ENCODE measurements at places on chromosomes 1 and 21.
A peak's percentile ranks its signal among the peaks of the same experiment; 100 is the strongest.

- peak; percentile 48 for DNase-seq
Measured at GRCh38 chr1:156123356-156124196, 9.1 kb downstream of the LMNA start.

DNA sequence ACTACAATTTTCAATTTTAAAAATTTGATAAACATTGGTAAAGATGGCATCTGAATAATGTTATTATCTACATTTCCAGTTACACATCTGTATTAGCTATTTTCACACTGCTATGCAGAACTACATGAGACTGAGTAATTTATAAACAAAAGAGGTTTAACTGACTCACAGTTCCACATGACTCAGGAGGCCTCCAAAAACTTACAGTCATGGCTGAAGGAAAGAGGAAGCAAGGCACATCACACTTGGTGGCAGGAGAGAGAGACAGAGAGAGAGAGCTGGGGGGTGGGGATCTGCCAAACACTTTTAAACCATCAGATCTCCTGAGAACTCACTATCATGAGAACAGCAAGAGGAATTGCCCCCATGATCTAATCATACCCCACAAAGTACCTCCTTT lies 850.0 kb downstream of the LTN1 start:
- DNase-seq, result no peak

DNA sequence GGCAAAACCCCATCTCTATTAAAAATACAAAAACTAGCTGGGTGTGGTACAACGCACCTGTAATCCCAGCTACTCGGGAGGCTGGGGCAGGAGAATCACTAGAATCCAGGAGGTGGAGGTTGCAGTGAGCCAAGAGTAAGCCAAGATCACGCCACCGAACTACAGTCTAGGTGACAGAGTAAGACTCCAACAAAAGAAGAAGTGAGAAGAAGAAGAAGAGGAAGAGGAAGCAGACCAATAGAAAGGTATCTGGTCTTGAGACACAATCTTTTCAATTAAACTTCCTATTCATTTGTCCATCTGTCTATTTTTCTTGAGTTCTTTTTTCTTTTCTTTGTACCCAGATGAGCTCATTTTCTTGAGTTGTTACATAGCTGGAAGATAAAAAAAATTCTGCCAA lies 55.7 kb upstream of the ACADM start:
- DNase-seq, result no peak

DNA sequence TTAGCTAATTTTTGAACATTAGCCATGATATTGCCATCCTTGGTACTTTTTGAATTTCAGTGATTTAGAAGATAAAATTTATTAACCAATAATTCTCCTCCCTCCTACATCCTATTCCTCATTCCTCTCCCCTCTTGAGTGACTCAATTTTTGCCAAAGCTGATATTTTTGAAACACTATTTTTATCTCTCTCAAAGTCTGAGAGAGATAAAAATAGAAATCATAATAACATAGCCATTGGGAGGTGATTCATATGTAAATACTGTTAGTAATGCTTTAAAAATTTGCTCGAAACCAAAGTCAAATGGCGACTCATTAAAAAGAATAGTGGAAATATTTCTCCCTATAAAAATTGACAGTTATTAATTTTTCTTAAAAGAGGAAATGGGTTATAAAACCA lies 97.4 kb downstream of the PATJ start:
- DNase-seq, result no peak

- DNase-seq, result no peak
Measured at GRCh38 chr1:3290915-3291314, 163.6 kb upstream of the ARHGEF16 start.

DNA sequence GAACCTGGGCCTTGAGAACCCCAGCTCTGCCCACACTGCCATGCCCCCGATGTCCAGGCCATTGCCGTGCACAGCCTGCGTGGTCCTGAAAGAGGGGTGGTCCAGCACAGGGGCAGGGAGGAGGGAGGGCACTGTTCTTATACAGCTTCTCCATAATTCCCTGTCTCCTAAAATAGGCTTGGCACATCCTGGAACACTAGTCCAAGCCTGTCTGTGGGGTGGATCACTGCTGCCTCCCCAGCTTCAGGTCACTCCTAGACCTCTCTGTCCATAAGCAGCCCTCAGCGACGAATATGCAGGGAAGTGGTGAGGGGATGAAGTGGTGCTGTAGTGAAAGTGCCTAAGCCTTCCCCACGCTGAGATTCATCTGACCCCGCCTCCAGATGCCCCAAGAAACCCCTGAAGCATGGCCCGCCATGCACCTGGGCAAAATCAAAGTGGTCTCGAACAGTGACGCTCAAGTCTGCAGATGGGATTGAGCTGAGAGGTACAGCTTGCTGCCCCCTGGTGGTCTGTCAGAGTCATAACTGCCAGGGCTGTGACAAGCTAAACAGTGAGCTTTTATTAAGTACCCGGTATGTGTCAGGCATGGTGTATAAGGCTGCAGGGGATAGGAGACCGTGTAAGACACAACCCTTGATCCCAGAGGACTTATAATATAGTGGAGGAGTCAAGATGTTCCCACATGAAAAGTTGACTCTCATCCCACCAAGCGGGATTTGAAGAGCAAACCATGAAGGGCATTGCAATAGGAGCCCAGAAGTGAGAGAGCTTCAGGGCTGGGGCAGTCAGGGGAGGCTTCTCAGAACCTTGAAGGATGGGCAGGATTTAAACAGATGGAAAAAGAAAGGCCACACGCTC lies 66.6 kb downstream of the FAM163A start:
- DNase-seq, result peak; percentile 45

DNA sequence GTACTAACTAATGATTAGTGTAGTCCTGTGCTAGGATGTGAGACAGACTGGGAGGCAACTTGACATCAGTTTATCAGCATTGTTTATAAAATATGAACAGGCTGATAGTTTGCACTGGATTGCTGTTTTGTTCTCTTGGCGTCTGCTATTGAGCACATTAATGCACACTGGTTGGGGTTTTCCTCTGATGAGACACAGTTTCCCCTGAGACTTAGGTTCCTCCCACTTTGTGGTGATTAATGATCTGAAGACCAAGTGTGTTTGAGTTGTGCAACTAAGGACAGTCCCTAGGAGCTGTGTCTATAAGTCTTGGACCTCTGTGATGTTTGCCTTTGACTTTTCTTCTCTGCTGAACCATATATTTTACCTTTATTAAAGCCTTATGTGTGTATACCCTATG lies 1015.4 kb downstream of the AMY1C start:
- no peak for DNase-seq

GRCh38 chr21:39422527-39423241 lies 22.9 kb downstream of the LCA5L start:
- DNase-seq, result no peak

GRCh38 chr1:211739671-211740411 lies 64.4 kb upstream of the NEK2 start:
- no peak for DNase-seq

GRCh38 chr1:206734499-206735142 lies 36.0 kb upstream of the IL19 start:
- peak; percentile 58 for DNase-seq

- no peak for DNase-seq
Measured at GRCh38 chr1:39732730-39733129, 6.0 kb upstream of the PPIE start.

GRCh38 chr1:5405263-5405662 lies 587.0 kb downstream of the NPHP4 start:
- no peak for DNase-seq

GRCh38 chr1:119623193-119623515 lies 24.9 kb downstream of the ZNF697 start:
- DNase-seq, result no peak

DNA sequence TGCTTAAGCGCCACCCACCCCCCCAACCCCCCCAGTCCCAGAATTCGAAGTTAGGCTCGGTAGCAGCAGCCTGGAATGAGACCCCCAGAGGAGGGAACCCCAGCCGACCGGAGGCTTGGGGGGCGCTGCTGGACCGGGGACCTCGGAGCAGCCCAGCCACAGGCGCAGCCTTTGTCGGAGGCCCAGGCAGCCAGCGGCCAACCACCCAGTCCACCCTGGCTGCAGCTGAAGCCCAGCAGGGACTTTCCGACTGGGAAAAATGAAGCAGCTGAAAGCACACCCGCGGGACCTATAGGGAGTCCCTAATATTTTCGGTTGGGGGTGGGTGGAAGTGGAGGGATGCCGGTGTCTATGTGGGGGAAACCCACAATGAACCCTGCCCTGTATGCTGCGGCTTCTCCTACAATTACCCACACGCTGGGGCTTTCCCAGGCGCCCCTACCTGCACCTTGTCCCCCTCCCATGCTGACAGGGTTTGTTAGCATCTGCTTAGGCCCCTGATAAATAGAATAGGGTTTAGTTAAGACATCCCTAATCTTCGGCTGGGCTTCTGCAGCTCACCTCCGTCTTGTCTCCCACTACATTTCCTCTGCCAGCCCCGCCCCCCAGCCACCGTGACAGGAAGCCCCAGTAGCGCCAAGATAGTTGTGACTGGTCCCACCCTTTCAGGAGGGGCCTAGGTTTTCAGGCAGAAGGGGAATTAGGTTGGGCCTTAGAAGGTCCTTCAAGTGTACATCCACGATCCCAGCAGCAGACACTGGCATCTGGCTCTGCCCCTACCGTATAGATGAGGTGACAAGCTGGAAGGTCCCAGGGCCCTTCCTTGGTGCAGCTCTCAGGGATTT lies 838 bp downstream of the CCDC28B start:
- DNase-seq, result peak; percentile 58

- no peak for DNase-seq
Measured at GRCh38 chr1:107690491-107690890, 274.5 kb downstream of the VAV3 start.

GRCh38 chr1:38872401-38873026 lies 634 bp downstream of the MYCBP start:
- DNase-seq, result no peak

DNA sequence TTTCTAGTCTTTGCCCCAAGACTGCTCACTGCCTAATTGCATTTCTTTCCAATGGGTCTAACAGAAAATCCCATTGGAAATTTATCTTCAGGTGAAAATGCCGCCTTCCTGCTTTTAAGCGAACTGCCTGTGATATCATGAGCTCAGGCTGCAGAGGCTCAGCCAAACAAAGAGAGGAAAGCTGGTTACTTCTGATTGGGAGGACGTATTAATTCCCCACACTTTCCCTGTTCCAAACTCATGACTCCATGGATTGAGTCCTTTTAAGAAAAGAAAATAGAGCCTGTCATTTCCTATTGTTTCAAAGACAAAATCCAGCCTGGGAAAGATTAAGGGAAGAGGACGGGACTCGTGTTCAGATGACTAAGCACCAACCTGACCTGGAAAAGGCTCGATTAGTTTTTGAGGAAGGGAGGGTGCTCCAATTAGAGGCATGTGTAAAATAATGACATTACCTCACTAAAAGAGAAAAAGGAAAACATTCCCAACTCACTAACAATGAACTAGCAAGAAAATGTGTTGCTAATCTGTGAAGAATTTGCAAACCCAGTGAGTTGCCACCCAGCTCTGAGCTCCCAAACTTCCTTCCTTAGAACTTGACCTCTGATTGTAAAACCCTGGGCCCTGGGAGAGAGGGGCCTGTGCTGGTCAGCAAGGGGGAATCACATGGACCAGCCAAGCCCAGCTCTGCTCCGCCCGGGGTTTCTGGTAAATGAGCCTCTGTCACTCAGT lies 61.2 kb downstream of the TCP10L start:
- DNase-seq, result no peak

DNA sequence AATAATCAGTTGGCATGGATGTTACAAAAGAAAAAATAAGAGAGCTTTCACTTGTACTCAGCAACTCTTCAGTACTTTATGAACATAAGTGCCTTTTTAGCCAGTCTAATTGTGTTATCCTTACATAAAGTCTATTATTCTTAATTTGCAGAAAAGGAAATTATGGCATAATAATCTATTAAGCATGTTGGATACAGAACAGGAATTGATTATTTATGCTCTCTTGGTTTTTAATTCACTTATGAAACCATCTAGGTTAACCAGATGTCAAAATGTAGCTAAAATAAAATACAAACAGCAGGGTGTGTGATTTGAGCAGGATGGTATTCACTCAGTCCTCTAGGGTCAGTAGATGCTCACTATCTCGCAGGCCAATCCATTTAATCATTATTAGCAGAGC lies 79.7 kb downstream of the PLPPR5 start:
- DNase-seq, result no peak

GRCh38 chr1:186781730-186782129 lies 47.0 kb upstream of the PLA2G4A start:
- DNase-seq, result no peak

DNA sequence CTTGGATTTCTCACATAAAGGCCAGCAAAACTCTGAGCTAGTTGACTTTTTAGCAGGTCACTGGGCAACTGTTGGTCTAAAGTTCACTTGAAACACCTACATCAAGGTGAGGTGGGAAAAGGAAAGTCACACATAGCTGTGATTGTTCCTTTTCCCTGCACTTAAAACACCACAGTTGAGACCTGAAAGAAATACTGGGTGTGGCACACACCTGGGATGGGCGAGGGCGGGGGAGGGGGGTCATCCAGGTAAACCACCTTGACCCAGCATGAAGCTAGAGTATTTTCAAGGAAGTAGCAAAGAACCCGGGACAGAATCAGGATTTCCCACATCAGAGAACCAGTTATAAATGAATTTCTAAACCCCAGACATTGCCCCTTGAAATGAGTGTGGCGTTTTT lies 26.4 kb downstream of the ZNF697 start:
- no peak for DNase-seq

DNA sequence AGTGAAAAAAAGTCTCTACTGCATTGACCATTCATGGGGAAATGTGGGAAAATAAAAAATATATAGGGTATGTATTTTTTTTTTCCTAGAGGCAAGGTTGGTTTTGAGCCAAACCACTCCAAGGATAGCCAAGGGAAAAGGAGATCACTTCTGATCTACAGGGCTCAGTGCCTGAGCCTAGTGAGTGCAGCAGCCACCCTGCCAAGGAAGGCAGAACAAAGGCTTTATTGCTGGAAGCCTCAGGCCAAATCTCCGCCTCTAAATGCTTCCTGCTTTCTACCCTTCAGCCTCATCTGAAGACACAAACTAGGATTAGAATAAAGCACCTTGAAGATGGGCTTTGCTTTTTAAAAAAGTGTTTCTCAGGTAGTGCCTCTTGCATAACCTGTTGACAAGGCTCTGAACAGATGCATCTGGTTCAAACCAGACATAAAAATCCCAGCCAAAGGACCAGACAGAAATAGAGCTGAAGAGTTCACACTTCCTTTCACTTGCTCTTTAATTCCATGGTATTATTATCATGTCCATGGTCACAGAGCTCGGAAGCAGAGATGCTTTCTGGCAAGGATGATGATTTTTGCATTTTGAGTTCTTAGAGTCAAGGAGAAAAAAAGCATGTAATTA lies 10.5 kb downstream of the C1orf115 start:
- no peak for DNase-seq

- no peak for DNase-seq
Measured at GRCh38 chr1:175443332-175443731, 250.8 kb upstream of the KIAA0040 start.
